ENCODE measurements at places on chromosomes 2 and 18.

- DNase-seq = no peak
Measured at GRCh38 chr2:11508279-11508678, 25.6 kb upstream of the GREB1 start.

DNA sequence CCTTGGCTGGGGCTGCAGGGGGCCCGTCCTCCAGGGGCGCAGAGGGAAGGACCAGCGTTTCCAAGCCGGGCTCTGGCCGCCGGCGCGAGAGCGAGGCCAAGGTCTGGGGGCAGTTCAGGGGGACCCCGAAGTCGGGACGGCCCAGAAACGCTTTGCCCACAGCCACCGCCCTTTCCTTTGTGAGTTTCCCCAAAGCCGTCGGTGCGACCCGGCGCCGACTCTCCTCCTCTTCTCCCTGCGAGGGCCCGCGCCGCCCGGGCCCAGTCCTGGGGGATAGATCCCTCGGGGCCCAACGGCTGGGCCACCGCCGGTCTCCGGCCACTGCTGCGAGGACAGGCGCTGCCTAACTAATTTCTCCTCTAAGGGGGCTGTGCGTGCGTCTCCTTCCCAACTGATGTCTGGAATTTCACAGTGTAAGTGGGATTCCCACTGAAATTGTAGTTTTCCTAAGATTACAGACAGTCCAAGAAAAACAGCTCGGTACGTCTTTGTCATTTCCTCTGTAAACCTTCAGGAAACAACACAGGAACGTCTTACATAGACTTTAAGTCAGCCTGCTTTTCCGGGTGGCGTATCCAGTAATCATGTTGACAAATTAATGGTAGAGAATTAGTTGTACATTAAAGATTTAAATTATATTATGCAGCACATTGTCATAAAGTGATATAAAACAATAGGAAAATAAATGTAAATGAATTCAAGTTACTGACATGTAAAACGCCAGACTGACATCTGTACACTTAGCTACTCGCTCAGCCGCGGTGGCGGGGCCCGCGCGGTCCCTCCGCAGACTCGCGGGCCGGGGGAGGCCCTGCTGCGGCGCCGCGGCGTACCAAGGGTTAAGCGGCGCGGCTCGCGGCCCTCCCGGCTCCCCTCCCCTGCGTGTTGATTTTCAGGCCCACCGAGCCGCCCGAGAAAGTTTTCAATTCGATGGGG, 139.4 kb upstream of the SIX3 start:
- no peak for DNase-seq

DNA sequence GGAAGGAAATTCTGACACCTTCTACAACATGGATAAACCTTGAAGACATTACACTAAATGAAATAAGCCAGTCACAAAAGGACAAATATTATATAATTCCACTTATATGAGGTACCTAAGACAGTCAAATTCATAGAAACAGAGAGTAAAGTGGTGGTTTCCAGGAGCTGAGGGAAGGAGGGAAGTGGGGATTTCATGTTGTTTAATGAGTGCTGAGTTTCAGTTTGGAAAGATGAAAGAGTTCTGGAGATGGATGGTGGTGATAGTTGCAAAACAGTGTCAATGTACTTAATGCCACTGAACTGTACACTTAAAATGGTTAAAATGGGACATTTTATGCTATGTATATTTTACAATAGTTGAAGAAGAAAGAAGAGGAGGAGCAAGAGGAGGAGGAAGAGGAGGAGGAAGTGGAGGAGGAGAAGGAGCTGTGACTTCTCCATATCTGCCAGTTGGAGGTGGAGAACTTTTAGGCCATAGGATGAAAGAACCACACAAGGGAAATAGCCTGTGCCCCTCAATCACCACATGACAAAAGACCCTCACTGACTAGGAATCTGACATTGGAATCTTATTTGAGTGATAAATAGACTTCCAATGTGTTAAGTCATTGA, 55.3 kb upstream of the LGALSL start:
- no peak for DNase-seq

DNA sequence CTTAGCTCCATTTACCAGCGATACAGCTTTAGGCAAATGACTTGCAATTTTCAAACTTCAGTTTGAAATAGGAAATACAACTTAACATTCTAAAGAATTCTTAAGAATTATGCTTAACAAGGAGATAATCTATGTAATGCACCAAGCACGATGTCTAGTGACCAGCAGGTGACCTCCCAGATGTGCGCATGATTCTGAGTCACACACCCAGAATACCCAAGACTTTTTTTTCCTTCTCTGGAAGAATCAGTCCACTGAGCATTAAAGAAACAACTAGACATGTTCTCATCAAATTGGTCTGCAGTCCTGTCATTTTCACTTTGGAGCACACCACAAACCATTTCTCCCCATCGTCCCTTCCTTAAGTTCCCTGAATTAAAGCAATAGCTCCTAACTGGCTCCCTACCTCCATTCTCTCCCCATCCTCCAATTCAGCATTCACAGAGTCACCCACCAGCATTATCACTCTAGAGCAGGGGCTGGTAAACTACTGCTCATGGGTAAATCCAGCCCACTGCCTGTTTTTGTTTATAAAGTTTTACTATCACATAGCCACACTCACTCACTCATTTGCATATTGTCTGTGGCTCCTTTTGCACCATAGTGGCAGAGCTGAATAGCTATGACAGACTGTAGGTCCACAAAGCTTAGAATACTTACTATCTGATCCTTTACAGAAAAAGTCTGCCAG, 13.2 kb downstream of the EVA1A start:
- no peak for DNase-seq

GRCh38 chr18:55244546-55244945, 285.3 kb upstream of the CCDC68 start:
- DNase-seq = no peak

- DNase-seq = no peak
Measured at GRCh38 chr2:170544817-170545216, 170.3 kb upstream of the SP5 start.

DNA sequence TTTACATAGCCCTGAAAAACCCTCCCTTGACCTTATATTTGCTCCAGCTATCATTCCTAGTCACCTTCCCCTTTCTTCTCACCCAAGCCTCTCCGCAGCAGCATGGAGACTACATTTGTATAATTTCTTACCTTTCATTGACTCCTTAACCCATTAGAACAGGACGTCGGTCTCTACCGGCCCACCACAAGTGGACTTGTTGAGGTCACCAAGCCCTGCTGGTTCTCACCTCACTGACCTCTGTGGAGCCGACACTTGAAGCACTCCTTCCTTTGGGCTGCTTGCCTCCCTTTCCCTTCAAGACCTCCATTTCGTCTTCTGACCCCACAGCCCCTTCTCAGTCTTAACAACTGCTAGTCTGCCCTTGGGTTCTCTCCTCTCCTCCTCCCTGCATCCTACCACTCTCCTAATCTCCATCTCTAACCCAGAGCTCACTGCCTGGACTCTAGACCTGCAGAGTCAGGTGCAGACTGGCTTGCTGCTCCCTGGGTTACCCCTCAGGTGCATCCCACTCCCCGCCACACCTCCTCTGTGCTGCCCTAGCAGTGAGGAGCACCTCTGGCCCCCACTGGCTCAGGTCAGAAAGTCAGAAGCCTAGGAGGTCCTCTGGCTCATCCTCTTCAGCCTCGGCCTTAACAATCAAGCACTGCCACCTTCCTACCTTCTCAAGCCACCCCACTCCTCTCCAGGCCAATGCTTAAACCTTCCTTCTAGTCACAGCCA, 5.3 kb upstream of the SFXN5 start:
- DNase-seq = no peak

Measured in neural crest cell (in vitro differentiated cells).